ENCODE measurements at places on chromosomes 16 and 17. TPM values are rescaled to one million over a fixed set of nuclear protein-coding genes. Genes with fewer than 3 reads are reported as not detected.

Gene ZFPM1
- 4.1 TPM for total RNA-seq

Gene SLC12A3
- total RNA-seq = not detected

Gene KRT40
- not detected for total RNA-seq

GRCh38 chr17:51200295-51200694 lies 34.1 kb downstream of the NME2 start:
- DNase-seq = no peak

- no peak for DNase-seq
Measured at GRCh38 chr17:77273397-77274085, 132.8 kb downstream of the SEC14L1 start.

DNA sequence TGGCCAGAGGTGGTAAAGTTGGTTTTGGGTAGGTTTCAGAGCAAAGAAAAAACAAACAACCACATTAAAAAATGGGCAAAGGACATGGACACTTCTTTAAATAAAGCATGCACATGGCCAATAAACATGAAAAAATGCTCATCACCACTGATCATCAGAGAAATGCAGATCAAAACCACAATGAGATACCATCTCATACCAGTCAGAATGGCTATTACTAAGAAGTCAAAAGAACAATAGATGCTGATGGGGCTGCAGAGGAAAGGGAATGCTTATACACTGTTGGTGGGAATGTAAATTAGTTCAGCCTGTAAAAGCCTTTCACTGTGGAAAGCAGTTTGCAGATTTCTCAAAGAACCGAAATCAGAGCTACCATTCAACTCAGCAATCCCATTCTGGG lies 598.4 kb upstream of the SOX9 start:
- DNase-seq = no peak

DNA sequence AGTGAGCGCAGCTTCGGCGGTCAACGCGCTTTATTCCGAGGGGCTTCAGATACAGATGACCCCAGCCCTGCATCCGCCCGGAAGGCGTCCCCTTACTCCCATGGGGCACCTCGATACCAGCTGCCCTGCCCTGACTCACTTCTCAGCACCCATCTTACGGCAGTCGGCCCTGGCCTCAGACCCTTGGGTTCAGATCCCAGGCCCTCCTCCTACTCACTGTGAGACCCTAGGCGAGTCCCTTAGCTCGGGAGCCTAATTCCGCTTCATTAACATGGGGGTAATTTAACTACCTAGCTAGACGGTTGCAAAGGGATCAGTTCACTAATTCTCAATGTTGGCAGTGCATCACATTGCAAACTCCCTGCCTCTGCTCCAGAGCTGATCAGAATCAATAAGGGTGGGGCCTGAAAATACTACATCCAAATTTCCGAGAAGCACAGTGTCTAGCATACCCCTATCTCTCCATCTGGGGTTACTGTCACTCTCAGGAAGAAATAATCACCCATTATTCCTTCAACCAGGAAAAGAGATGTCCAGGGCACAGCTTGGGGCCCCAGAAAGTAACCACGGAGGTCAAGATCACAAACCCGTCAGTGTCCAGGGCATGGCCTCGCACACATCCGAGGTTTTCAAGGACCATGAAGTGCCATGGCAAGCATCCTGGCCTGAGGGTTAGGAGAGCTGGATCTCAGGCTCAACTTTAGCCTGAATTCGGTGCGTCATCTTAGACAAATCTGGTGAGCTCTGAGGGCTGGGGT lies 415 bp upstream of the FLOT2 start:
- DNase-seq = no peak

DNA sequence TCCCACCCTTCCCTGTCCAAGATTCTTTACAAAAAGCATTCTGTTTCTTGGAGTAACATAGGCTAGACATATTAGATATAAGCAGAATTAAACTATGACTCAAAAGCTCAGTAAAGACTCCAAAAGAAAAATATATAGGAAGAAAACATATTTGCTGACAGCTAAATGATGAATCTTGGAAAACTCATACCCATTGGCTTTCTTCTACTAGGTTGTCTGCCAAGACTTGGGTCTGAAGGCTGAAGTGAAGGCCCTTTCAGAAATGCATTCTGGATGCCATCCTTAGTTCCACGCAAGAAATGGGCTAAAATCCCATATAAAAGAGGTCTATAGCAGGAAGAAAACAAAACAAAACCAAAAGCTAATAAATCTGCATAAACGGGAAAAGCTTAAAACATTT lies 15.1 kb downstream of the CEP20 start:
- DNase-seq = no peak

DNA sequence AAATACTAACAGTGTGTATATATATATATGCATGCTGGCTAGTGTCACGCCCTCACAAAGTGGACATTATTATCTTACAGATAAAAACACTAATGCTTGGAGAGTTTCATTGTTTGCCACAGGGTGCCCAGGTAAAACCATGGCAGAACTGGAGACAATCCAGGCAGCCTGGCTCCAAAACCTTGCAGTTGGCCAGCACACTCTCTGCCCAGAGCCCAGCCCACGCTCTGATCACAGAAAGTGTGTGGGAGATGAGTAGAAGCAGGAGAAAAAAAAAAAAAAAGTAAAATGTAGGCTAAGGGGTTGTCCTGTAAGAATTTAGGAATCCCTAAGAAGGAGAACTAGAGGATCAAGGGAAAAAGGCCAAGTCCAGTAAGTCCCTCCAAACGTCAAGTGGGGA lies 538.0 kb downstream of the CDH13 start:
- no peak for DNase-seq

DNA sequence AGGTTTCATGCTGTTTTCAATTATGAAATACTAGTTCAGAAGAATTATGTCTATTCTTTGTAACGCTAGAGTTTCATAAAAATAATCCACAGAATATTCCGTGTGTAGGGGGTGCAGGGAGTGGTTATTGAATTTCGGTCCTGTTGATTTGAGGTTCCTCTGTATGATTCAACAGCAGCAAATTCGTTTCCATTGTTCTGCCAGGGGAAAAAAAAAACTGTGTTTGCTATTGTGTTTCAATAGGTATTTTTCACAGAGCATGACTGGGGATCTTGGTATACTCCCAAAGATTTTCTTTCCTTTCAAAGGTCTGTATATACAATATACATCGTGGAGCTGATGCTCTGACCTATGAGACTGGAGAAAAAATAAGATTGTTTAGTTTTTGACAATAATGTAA lies 15.8 kb downstream of the SHISA9 start:
- no peak for DNase-seq

- DNase-seq = no peak
Measured at GRCh38 chr16:54957403-54958166, 26.9 kb downstream of the IRX5 start.
